ENCODE measurements at places on chromosomes 3 and 15.

DNA sequence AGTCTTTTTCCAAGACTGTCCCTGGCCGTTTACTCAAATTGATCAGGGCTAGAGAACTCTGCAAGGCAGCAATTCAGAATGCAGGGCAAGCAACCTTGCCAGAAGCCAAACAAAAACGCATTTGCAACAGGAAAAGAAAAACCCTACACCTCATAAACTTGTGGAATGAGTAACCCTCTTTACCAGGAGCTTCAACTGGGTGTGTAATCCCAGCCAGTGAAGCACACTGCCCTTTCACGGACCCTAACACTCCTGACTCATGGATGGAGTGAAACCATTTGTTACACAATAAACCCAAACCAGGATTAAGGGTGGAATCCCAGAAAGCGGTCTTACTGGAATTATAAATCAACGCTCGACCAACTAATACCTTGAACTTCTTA lies 14.8 kb upstream of the LDHAL6B start:
- no peak for DNase-seq

- no peak for DNase-seq
These were observed 519 bp downstream of the ASB7 start for GRCh38 chr15:100602823-100603393.

DNA sequence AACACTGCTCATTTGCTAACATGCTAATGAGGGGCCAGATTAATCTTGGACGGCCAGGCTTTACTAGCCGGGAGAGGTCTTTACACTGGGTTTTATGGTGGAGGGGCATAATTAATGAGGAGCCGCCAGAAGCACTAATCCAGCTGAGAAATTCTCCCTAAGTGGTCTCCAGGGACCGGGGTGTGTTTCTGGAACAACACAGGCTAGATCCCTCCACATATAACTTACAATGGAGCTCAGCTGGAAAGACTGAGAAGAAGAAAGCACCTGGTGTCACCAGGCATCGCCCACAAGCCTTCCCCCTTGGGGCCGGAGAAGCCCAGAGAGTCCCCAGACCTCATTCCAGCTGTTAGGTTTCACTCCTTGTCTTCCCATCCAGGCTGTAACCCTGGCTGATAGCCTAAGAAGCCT lies 127.5 kb downstream of the MEGF11 start:
- no peak for DNase-seq

DNA sequence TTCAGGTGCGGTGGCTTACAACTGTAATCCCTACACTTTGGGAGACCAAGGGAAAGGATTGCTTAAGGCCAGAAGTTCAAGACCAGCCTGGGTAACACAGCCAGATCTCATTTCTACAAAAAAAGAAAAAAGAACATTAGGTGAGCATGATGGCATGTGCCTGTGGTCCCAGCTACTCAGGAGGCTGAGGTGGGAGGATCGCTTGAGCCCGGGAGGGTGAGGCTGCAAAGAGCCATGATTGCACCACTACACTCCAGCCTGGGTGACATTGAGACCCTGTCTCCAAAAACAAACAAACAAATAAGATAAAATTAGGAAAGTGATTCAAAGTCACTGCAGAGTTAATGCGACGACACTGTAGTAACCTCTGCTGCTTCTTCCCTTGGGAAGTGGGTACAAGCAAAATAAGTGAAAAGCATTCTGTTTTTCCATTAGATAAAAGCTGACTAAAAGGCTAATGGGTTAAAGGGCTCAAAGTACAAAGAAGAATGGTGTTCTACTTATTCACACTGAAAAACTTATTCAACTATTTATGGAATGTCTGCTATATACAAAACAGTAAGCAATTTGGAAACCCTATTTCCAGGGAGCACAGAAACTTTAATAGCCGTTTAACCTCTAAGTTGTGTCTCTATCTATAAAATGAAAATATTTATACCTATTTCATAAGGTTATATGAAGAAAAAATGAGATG lies 8.0 kb upstream of the RPS27L start:
- no peak for DNase-seq

DNA sequence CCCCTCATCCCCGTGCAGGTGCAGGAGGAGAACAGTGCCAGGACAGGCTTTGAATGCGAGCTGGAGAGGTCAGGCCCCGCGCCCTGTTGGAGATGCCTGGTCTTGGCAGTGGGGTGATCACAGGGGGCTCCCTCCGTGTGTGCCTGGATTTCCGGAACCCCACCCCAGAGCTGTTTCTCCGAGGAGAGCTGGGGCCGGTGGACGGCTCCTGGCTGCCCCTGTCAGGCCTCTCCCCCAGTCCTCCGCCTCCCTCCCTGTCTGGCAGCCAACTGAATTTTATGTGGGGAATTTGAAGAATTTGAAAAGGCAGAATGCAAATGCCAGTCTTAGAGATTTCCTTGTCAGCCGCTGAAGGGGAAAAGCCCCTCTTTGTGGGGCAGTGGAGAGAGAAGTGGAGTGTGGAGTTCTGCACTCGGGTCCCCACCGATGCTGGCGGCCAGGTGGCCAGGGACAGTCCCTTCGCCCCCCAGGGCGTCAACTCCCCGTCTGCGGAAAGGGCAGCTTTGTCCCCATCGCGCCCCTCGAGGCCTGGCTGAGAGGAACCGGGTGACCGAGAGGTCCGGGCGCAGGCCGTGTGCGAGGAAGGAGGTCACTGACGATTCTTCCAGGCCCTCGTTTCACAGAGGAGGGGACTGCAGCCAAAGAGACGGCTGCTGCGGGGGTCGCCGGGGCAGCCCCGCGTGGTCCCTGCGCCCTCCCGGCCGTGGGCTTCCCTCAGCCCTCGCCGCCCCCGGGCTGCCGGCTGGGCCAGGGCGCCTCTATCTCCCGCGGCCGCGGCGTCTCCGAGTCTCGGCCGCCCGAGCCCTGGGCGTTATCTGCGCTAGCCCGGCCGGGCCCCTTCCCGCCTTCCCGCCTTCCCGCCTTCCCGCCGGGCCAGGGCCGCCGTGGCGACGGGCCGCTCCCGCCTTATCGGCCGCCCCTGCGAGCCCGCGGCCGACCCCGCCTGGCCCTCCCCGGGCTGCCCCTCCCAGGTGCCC lies 56.0 kb upstream of the LCTL start:
- DNase-seq: peak; percentile 58

GRCh38 chr15:31202953-31203352 lies 101.4 kb upstream of the TRPM1 start:
- DNase-seq: no peak

DNA sequence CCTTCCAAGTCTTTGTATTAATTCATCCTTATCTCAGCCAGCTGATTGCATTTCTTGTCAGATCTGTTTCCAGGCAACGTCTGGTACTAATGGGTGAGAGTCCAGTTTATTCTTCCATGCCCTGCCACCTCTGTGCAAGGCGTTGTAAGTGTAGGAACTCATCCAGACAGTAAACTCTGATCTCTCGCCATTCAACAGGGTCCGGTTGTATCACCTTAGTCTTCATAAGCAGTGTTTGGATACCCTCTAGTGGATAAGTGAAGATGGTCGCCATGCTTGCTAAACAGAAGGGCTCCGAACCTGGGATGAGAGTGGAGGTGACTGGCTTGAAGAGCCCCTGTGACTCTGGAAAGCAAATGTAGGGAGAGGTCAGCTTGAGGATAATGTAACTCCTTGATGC lies 51.6 kb upstream of the CMTM7 start:
- no peak for DNase-seq

DNA sequence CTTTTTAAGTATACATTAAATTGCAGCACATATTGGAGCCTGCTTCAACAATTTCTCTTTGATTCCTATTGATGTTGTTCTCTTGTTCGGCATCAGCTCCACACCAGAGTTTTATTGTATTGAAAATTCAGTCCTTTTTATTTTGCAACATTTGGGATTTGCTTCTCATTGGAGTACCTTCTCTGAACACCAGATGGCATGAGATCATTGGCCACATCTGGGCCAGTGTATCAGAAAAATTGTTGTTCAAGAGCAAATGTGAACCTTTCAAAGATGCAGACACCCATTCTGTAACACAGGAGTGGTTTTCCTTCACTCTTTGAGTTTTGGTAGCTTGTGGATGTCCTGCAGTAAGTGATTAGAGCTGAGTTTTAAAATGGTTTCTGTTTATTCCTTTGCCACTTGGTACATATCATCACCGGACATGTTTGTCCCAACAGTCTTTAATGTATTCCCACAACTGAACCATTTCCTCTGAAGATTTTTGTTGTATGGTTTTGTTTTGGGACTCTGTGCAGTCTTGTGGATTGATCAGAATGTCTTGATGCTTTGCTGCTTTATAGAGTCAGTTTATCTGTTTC lies 96.1 kb downstream of the MCTP2 start:
- no peak for DNase-seq

DNA sequence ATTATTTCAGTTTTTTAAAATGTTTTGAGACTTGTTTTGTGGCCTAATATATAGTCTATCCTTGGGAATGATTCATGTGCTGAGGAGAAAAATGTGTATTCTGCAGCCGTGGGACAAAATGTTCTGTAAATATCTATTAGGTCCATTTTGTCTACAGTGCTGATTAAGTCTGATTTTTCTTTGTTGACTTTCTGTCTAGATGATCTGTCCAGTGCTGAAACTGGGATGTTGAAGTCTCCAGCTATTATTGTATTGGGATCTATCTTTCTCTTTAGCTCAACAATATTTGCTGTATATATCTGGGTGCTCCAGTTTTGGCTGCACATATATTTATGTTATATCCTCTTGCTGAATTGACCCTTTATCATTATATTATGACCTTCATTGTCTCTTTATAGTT lies 85.2 kb downstream of the UBE2E2 start:
- DNase-seq: no peak

DNA sequence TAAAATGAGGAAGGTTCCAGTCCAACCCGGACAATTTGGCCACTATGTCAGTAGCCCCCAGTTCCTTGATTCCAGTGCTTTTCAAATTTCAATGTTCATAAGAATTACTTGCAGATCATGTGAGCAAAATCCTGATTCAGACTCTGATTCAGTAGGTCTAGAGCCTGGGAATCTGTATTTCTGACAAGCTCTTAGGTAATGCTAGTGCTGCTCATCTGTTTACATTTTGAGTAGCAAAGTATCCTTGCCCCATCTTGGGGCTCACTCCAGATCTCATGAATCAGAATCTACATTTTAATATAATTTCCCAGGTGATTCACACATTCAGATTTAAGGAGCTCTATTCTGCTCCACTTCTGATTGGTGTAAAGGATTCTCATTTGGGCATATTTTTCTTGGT lies 142.0 kb downstream of the NAALADL2 start:
- no peak for DNase-seq

DNA sequence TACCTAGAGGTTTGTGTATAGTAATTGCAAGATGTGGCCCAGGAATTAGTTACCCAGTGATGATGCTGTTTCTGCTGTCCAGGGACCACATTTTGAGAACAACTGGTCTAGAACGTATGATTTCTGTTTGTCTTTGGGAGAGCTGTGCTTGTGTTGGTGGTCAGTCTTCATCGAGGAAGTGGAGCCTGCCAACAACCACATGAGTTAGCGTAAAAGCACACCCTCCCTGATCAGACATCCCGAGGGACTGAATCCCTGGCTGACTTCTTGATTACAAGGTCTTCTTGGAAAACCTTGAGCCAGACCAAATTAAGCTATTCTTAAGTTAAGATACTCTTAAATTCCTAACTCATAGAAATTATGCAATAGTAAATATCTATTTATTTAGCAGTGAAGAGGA lies 81.7 kb upstream of the ZPLD1 start:
- no peak for DNase-seq

DNA sequence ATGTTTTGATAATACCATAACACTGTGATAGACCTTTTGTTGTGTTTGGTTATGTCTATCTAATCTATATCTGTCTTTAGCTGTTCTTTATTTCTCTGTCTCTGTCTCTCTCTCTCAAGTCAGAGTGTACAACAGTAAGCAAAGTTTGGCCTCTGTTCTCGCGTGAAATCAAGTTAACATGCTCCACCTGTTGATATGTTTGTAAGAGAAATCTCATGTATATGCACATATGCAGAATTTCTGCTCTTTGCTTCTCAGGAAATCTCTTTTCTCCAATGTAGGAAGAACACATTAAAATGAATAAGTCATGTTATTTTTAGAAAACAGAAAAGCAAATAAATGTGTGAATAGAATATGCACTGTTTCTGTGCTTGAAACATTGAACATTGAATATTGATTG lies 425.5 kb upstream of the SEMA6D start:
- no peak for DNase-seq

DNA sequence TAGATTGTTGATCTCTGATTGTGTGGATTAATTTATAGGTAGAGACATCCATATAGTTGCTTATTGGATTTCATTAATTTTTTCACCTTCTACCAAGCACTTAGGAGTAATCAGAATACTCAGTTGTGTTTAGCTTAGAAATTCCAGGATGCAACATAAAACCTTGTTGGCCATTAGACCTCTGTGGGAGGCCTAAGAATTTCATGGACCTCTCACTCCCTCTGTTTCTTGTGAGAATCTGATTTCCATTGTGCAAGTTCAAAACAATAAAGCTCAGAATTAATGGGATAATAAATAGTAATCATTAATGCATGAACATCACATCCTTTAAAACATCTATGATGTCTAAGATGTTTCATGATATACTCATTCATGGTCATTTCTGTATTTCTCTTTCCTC lies 332.4 kb downstream of the GRM7 start:
- no peak for DNase-seq

- DNase-seq: no peak
These were observed 1122.3 kb downstream of the IGSF11 start for GRCh38 chr3:117912352-117912751.

All from left hindlimb (tissue), 1 donor.